ENCODE measurements at places on chromosomes 11 and 22. TPM values are rescaled to one million over a fixed set of nuclear protein-coding genes. Genes with fewer than 3 reads are reported as not detected.

MAPK8IP2 gene
- total RNA-seq, result 0.22 TPM

SHANK3 gene
- not detected for total RNA-seq

GRCh38 chr11:73507086-73507485, 90.8 kb downstream of the FAM168A start:
- no peaks in the 10 kb centered on the region for H3K27me3 ChIP-seq
- H3K4me1 ChIP-seq, result peaks cover 32% of the 10 kb centered on the region

- no peaks in the 10 kb centered on the region for H3K36me3 ChIP-seq
- peaks cover 44% of the 10 kb centered on the region for H3K4me1 ChIP-seq
These were observed 15.4 kb downstream of the MORC2 start for GRCh38 chr22:30953206-30953605.

DNA sequence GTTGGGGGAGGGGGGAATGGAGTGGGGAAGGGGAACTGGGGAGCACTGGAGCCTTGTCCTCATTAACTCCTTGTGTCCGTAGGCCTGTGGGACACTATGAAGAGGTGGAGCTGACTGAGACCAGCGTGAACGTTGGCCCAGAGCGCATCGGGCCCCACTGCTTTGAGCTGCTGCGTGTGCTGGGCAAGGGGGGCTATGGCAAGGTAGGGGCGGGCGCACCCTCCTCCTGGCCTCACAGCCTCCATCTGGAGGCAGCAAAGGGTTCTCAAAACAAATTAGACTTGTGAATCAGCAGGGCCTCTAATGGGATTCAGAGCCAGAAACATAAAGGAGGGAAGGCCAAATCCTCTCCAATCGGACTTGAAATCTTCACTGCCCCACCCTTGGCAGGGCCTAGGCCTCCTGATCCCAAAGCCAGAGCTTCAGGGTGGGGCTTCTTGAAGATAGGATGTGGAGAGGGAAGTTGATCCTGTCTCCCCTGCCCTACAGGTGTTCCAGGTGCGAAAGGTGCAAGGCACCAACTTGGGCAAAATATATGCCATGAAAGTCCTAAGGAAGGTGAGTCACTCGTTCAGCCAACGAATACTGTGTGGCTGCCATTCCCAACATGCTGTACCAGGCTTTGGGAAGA, 859 bp downstream of the RPS6KB2 start:
- H3K27ac ChIP-seq, result peak overlapping the region; percentile 92
- H3K4me1 ChIP-seq, result peaks cover 17% of the 10 kb centered on the region
- peak overlapping the region; percentile 95 for H3K4me3 ChIP-seq

GRCh38 chr11:76713499-76713898, 43.0 kb upstream of the LRRC32 start:
- H3K36me3 ChIP-seq, result no peaks in the 10 kb centered on the region
- no peak overlapping the region for H3K4me3 ChIP-seq
- H3K27me3 ChIP-seq, result peaks cover 1% of the 10 kb centered on the region
- H3K27ac ChIP-seq, result no peak overlapping the region
